CD4-positive, alpha-beta T cell treated with Interleukin-2 at 100 ng/mL for 4 hours (primary cell): ENCODE measurements at places on chromosomes 4 and X.

DNA sequence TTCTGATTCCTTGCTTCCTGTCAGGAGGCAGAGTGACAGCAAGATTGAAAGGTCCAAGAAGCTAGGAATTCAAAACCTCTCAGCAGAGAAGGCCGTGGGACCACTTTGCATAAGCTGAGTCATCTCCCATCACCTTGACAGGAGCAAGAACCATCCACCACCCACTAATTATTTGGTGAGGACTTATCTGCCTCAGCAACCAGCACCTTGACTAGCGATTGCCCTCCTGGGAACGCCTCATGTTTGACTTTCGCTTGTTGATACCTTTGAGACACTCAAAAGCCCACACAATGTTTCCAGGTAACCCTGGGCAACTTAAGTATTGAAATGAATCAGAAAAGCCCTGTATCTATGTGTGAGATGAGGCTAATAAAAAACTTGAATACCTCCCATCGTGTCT, 233.5 kb upstream of the GYPA start:
- DNase-seq: no peak

DNA sequence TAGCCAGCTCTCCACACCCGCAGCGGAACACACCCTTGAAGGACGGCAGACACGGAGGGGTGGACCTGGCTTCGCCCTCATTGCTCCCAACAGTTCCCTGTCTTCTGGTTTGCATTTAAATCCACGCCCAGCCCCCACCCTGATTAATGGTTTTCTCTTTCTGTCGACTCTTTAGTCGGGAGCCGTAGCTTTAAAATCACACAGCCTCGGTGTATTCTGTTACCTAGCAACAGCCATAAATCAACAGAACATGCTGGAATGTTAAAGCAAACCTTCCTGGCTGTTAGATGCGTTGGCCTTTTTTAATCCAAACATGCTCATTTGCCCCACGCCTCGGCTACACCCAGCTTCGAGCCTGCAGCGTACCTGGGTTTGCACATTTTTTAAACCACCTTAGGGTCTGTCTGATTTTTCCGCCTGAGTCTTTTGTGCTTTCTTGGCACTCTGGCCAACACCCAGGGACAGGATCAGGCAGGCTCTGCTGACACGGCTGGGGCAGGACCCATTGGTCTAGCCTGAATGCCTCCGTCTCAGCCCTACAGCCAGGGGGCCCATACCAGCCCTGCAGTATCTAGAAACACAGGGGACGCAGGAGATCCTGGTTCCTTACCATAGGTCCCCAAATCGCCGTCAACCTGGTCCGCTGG, 21.4 kb upstream of the PPP2R2C start:
- DNase-seq: no peak

GRCh38 chr4:85779165-85779564, 304.2 kb downstream of the ARHGAP24 start:
- no peak for DNase-seq

GRCh38 chr4:145740806-145741205, 60.9 kb downstream of the C4orf51 start:
- no peak for DNase-seq

GRCh38 chr4:1608821-1609500, 75.2 kb downstream of the FAM53A start:
- DNase-seq: no peak

GRCh38 chrX:109398833-109399232, 83.1 kb downstream of the GUCY2F start:
- DNase-seq: no peak

DNA sequence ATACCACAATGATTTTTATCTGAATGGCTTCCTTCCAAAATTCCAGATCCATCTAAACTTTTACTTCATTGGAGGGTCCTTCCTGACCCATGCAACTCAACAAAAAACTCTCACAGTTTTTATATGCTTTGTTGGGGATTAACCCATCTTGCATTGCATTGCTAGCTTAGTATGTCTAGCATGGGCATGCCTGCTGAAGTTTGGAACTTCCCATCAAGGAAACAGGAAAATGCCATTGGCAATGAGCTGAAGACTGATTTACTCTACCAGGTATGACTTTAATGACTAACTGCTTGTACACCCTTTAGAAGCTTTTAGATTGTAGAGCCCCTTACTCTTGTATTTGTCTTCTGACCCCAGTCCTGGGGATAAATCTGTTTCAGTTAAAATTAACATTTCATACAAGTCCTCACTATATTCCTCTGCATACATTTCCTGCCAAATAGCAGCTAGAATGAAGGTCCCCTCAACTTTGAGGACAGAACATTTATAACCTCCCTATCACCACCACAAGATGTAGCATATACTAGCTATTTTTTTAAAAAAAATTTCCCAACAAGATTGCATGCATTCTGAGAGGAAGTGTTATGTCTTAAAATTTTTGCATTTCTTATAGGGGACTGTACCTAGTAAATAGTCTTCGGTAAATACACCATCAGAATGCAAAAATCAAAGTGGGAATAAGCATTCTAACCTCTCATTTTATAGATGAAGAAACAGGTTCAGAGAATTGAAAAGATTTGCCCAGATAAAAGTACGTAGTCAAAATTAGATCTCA, 52.5 kb upstream of the ATXN3L start:
- DNase-seq: no peak

DNA sequence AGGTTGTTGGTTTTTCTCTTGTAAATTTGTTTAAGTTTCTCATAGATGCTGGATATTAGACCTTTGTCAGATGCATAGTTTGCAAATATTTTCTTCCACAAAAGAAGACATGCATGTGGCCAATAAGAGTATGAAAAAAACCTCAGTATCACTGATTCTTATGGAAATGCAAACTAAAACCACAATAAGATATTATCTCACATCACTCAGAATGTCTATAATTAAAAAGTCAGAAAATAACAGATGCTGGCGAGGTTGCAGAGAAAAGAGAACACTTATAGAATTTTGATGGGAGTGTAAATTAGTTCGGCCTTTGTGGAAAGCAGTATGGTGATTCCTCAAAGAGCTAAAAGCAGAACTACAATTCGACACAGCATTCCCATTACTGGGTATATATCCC, 1355.6 kb downstream of the FAM133A start:
- no peak for DNase-seq

GRCh38 chr4:183563874-183564273, 59.0 kb downstream of the ING2 start:
- no peak for DNase-seq

GRCh38 chr4:87014284-87014782, 79.5 kb downstream of the AFF1 start:
- no peak for DNase-seq

- DNase-seq: no peak
Observed at GRCh38 chr4:139048026-139048425, 32.4 kb downstream of the NOCT start.

GRCh38 chr4:72857787-72858186, 211.7 kb downstream of the COX18 start:
- DNase-seq: no peak

GRCh38 chr4:161555689-161556660, 607.8 kb downstream of the FSTL5 start:
- no peak for DNase-seq

DNA sequence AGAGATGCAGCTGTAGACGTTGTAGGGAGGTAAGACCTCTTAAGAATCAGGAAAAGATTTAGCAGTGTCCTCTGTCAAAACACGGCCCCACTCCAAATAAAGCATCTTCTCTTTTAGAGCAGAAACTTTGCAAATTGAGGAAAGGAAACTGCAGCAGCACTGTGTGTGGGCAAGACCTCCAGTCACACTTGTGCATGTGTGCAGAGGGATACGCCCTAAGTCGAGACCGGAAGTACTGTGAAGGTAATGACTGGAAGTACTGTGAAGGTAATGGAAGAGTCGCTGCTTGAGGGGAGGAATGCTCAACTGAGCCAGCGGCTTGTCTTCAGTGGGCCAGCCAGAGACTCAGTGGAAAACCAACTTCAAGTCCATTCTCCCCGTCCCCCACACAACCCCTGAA, 46.5 kb downstream of the EGF start:
- DNase-seq: no peak

GRCh38 chrX:9286234-9286633, 178.6 kb upstream of the TBL1X start:
- DNase-seq: no peak

DNA sequence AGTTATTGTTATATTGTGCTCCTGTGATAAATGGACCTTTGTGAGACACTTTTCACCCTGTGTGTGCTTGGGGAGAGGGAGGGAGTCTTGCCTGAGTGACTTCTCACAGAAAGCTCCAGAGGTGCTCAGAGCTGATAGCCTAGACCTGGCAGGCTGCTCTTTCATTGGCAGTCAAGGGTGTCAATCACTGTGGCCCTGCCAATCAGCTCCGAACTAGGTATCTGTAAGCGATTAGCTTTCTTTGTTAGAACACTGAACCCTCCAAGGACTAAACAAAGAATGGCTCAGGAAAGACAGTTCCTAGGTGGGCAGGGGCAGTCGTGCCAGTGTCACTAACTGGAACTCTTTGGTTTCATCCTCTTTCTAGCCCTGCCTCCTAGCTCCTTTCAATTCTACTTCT, 2.7 kb upstream of the NALF2 start:
- no peak for DNase-seq

DNA sequence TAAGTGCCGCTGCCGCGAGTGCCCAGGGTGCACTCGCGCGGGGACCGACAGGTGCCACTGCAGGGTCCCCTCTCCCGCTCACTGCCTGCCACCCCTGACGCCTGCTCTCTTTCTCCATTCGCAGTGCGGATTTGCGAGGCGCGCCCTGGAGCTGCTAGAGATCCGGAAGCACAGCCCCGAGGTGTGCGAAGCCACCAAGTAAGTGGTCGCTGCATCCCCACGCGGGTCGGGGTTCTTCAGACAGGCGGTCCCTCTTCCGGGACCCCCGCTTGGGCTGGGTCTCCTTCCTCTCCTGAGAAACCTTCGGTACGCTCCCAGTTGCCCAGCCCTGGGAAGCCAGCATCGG, 547 bp downstream of the GUCY1A1 start:
- no peak for DNase-seq

GRCh38 chrX:41689711-41690110, 938 bp downstream of the GPR34 start:
- no peak for DNase-seq

DNA sequence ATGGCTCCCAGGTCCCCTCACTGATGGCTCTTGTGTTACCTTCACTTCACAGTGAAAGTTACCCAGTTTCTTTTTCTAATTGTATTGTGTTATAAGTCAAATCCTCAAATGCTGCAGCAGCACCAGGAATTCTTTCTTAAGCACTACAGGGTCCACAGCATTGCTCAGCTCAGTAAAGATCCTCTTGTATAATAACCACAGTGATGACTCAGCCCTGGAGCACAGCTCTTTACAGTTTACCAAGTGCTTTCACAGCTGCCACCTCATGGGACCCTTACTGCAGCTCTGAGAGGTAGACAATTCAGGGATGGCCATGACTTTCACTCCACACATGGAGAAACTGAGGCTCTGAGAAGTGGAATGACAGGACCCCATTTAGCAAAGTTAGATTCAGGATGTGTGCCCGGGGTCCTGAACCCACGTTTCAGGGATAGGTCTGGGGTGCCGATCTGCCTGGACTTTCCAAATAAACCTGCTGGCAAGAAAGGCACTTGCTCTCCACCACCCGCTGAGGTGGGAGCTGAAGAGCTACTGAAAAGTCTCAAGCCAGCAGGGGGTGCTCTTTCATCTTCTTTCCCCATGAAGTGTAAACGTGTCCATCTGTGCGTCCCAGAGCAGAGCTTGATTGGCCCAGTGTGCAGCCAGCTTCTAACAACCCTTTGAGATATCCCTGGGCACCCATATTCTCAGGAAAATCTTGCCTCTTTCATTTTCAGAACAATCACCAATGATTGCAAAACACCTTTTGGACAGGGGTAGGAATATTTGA, 35.7 kb upstream of the GABRQ start:
- no peak for DNase-seq

DNA sequence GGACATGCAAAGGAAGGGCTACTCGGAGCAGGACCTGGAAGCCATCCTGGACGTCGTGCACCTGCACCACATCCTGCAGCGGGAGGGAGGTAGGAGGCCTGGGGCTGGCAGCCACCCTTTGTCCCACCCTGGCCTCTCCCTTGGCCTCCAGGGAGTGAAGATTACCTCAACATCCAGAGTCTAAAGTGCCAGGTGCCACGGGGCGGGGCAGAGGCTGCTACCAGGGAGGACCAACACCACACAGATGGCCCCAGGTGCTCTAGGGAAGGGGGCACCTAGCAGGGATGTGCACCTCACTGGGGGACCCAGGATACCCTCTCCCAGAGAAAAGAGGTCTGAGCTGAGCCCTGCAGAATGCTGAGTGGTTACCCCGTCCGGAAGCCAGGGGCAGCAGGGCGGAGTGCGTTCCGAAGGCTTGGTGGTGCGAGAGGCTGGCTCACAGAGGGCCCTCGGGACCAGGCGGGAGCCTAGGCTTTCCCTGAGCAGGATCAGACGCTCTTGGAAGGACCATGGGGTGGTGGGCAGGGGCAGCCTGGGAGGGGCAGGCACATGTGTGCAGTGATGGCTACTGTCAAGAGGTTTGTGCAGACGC, 16.1 kb downstream of the ABCD1 start:
- no peak for DNase-seq

GRCh38 chrX:1468250-1468772, 15.6 kb upstream of the ASMTL start:
- peak; percentile 86 for DNase-seq

- DNase-seq: no peak
Observed at GRCh38 chr4:181595716-181596115, 647.5 kb upstream of the TENM3 start.

DNA sequence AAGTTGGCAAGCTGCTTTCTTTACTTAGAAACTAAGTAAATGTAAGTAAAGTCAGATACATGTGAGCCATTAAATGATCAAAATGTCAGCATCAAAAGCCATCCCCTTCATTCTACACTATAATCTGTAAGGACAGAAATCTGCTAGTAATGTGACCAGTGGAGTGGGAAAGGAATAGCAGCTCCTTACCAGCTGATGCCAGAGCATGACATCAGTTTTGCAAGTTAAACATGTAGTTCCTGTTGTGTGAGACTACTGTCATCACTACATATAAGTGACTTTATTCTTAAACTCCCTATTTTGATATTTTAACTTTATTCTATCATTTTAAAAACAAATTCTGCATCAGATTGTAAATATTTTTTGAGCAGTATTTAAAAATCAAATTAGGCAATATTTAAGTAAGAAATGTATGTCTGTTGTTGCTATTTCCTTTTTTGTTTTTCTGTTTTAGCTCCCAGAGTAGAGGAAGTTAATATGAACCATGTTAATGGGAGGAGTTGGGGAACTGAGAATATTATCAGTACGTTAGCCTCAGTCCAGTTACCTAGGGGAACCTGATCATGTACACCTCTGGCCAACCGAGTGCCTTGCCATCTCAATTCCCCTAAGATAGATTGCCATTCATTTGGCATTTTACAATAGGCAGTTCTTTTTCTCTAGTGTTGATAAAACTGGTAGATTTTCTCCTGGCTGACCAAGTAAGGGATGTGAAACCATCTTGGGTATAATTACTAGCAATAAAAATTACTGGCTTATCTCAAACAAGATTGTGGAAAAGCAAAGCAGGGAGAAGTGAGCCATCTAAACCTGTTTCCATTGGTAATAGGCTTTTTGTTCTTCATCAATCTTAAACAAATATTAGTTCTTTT, 34.7 kb downstream of the CCNI start:
- no peak for DNase-seq

GRCh38 chr4:112167794-112168193, 22.5 kb downstream of the FAM241A start:
- DNase-seq: peak; percentile 62
